ENCODE measurements at places on chromosomes 16 and 17.

DNA sequence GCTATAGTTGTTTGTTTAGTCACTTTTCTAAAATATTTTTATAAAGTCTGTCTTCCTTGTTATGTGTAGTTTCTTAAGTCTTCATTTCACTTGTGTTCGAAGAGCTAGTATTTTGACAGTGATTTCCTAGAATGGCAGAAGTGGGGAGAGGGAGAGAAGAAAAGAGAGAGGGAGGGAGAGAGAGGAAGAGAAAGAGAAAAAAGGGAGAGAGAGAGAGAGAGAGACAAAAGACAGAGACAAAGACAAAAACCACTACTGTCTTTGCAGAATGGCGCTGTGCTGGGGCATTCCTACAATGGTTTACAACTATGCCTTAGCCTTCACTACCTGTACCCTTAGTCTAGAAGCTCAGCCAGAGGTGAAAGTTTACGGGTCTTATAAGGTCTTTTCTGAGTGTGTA is 90.5 kb downstream of the CA4 start:
- DNase-seq: no peak

- no peak for DNase-seq
Measured at GRCh38 chr16:23869052-23869451, 33.3 kb downstream of the PRKCB start.

DNA sequence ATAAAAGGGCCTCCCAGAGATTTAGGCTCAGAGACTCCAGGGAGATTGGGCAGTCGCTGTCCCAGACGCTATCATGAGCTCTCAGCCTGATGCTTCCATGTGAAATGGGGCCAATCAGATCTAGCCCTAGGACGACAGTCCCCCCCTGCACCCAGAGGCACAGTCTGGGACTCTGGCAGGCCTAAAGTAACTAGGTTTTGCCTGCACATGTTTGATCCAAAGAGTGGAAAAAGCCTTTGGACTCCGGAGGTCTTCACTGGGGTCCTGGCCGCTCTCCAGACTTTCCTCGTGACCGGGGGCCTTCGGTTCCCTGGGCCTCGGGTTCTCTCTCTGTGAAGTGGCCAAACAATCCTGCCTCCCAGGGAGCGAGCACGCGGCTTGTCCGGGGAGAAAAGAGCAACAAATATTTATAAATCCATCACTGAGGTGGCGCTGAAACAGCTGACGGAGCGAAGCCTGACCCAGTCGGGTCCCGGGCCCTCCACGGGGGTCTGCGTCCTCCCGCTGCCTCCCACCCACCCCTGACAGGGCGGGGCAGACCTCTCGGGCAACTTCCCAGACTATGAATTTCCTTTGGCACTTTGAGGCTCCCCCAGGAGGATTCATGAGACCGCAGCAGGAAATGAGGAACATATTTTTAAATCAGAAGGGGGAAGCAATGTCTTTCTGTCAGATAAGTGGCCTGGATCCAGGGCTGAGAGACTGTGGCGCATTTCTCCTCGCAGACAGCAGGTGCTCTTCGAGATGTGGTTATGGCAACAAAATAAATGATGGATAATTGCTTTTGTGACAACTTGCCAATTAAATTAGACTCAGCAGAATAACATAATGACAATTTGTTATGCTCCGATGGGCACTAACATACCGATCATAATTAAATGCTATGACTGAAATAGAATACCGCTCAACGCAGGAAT is 38.9 kb downstream of the MRPS23 start:
- no peak for DNase-seq

DNA sequence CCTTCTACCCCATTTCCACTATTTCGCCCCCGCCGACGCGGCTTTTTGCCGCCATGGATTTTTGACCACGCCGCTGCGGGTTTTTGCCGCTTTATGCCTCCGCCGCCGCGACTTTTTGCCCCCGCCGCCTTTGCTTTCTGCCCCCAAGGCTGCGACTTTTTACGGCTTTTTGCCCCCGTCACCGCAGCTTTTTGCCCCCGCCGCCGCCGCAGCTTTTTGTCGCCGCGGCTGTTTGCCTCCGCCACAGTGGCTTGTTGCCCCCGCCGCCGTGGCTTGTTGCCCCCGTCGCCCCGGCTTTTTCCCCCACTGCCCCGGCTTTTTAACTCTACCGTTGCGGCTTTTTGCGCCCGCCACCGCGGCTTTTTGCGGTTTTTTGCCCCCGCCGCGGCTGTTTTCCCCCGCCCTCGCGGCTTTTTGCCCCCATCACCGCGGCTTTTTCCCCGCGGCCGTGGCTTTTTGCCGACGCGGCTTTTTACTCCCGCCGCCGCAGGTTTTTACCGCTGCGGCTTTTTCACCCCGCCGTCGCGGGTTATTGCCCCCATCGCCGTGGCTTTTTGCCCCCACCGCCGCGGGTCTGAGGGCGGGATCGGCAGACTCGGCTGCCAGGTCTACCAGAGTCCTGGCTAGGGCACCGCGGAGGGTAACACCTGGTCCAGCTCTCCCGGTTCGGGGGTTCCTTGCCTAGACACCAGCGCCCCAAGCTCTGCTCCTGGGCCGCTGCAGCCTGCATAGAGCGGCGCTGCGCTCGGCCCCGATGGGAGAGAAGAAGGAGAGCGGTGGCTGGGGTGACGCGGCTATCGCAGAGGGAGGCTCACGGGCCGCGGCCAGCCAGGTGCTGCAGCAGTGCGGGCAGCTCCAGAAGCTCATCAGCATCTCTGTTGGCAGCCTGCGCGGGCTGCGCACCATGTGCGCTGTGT is 562.7 kb upstream of the WSB1 start:
- no peak for DNase-seq

GRCh38 chr16:20336955-20337354 is 9.6 kb upstream of the GP2 start:
- DNase-seq: no peak

DNA sequence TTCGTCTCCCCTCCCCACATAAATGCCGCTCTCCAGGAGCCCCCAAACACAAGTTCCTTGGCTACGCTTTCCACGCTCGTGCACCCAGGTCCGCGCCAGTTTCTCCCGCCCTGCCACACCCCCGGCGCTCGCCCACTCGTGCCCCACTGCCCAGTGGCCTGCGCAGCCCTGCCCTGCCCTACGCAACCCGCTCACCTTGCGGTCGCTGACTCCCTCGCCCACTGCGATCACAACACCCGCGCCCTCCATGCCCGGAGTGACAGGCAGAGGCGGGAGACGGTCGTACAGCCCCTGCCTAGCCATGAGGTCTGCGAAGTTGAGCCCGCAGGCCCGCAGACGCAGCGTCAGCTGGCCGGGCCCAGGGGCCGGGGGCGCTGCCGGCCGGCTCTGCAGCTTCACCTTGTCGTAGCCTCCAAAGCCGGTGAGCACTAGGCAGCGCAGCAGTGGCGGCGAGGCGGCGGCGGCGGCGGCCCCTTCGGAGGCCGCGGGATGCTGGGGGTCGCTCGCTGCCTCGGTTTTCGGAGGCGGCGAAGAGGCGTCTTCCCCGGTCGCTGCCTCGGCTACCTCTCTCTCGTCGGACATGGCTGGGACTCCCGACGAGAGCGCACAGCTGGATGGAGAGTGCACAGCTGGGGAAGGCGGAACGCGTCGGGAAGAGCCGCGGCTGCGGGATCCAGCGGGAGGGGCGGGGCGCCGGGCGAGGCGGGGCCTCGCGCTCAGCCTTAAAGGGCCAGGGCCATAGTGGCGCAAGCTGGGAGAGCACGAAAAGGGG is at the start of gene VAT1:
TSS of gene VAT1 (minus strand) at position 645 of the 772 bp plus-strand sequence. CDS start at position 582, 63 bp downstream.
- DNase-seq: peak; percentile 80
